Upper lobe of left lung (tissue), 6 donors: ENCODE measurements at places on chromosomes 12 and 14.

DNA sequence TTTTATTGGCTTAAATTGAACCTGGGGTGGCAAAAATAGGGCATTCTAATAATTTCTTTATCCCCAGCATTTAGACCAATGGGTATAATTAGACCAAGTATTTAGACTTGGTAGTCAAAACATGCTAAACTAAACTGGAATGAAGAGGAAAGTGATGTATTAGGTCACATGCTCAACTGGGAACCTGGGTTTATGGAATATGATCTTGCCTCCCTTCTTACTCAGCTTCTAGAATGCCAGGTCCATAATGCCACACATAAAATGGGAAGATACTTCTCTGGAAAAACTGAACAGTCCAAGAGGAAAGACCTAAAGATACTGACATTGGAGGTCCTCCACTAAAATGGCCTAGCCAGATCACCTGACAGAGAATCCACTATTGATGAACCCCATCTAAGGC lies 6.2 kb upstream of the BIN2 start:
- no peak for DNase-seq

- DNase-seq = no peak
Measured at GRCh38 chr12:106769078-106769477, 5.4 kb upstream of the RIC8B start.

- no peak for DNase-seq
Measured at GRCh38 chr12:108792361-108793292, 61.3 kb upstream of the CORO1C start.

DNA sequence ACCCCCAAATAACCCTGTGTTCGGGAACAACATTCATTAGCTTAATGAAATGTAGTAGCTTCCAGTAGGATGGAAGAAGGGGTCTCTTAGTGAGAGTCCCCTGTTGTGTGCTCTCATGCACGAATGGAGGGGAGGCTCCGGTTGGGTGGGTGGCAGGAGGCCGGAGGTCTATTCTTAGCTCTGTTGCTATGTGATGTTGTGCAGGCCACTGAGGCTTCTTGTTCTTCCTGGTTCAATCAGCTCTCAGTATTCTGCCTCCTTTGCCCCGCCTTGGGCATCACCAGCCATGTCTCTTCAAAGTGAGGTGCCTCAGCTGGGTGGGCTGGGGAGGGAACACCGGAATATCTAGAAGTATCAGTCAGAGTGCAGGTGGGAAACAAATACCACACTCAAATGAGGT lies 50.8 kb downstream of the KCNA1 start:
- DNase-seq = no peak

- peak; percentile 24 for DNase-seq
Measured at GRCh38 chr12:65536876-65537681, 258.6 kb downstream of the MSRB3 start.
